ENCODE measurements at places on chromosomes 1 and 21.

GRCh38 chr1:207950750-207951149, 39.8 kb upstream of the CD34 start:
- DNase-seq, result no peak

DNA sequence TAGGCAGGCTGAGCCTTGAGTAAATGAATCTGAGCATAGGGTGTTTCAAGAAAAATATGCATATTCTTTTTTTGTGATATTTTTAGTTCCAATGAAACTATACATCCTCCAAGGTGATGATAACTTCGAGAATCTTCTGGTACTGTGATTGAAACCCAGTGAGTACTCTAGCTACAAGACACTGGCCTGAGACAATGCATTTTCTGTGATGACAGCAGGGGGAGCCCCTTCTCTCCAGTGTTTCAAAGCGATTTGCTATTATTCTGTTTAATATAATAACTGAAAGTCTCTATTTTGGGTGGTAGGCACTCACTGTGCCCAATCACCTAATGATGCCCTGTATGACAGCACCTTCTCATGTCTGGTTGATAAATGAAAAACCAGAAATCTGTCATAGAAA, 12.1 kb downstream of the IRF2BP2 start:
- DNase-seq, result no peak

DNA sequence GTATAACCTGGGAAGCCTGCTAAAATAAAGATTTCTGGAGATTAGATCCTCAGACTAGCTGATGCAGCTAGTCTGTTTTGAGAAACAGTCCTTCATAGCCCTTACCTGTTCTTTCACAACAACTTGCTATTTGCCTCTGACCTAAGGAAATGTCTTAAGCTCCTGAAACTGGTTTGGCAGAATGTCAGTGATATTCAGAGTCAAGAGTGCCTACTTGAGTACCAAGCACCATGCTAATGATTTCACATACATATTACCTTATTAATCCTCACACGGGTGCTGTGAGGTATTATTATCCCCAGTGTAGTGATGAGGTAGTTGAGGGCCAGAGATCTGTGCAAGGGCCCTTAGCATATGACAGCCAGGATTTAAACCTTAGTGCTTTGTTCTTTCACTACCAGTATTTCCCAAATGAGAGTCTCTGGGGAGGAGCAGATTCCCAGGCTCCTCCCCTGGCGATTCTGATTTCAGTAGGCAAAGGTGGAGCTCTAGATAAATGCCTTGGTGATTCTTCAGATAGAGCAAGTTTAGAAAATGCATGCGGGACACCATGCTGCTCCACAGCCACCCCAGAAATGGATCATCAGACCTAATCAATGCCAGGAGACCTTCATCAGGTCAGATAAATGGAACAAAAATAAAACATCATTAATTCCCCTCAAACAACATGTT, 47.4 kb upstream of the WNT2B start:
- DNase-seq, result no peak

DNA sequence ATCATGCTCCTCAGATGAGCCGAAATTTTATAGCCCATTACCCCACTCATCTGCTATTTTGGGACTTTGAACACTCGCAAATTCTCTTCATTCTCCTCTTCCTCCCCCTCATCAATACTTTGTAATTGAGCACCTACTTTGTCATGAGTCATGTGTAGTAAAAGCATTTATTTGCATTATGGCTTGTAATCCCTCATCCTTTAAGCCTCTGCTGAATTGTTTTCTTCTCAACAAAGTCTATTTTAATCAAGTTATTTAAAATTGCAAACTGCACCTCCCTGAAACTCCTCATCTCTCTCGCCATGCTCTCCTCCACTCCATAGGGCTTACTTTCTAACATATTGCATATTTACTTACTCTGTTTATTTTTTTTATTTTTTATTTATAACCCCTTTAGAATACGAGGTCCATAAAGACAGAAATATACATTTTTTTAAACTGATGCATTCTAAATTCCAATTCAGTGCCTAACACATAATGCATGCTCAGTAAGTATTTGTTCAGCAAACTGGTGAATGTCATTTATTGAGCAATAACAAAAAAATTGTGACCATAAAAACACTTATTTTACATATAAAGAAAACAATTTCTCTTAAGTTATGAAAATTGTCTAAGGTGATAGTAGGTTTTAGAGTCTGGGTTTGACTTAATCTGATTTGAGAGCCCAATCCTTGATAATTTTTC, 161.7 kb downstream of the FASLG start:
- DNase-seq, result no peak

DNA sequence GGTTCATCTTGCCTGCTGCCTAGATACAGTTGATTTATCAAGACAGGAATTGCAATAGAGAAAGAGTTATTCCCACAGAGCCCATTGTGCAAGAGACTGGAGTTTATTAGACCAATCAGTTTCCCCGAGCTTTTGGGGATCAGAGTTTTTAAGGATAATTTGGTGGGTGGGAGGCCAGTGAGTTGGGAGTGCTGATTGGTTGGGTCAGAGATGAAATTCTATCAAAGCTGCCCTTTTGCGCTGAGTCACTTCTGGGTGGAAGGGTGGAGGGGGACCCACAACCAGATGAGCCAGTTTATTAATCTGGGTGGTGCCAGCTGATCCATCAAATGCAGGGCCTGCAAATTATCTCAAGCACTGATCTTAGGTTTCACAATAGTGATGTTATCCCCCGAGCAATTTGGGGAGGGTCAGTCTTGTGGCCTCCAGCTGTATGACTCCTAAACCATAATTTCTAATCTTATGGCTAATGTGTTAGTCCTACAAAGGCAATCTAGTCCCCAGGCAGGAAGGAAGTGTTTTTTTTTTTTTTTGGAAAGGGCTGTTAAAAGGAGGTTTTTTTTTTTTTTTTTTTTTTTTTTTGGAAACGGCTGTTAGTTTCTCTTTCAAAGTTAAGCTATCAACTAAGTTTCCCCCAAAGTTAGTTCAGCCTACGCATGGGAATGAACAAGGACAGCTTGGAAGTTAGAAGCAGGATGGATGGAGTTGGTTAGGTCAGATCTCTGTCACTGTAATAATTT, 7.4 kb downstream of the SLC16A4 start:
- no peak for DNase-seq

GRCh38 chr1:67524143-67525052, 94.2 kb upstream of the SERBP1 start:
- no peak for DNase-seq

GRCh38 chr1:240803151-240803550, 191.2 kb upstream of the GREM2 start:
- DNase-seq, result no peak

- peak; percentile 98 for DNase-seq
These were observed 8.2 kb upstream of the DYRK1A start for GRCh38 chr21:37358397-37358796.

GRCh38 chr1:87712261-87713010, 383.8 kb downstream of the LMO4 start:
- DNase-seq, result no peak

DNA sequence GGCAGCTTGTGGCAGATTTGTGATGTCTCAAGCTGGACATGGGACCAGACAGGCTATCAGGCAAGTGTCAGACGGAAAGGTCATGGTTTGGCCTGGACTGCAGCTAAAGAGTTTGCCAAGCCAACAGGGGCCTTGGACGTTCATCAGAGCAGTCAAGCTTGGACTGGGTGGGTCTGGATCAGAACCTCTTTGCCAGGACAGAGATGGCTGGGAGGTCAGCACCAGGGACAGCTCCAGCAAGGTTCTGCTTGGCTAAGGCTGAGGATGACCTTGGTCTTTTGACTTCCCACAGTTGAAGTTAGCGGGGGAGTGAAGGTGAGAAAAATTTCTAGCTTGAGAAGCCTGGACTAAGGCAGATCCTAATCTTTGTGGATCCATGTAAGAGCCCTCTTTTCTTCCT, 68.1 kb downstream of the GRIK3 start:
- DNase-seq, result peak; percentile 14

DNA sequence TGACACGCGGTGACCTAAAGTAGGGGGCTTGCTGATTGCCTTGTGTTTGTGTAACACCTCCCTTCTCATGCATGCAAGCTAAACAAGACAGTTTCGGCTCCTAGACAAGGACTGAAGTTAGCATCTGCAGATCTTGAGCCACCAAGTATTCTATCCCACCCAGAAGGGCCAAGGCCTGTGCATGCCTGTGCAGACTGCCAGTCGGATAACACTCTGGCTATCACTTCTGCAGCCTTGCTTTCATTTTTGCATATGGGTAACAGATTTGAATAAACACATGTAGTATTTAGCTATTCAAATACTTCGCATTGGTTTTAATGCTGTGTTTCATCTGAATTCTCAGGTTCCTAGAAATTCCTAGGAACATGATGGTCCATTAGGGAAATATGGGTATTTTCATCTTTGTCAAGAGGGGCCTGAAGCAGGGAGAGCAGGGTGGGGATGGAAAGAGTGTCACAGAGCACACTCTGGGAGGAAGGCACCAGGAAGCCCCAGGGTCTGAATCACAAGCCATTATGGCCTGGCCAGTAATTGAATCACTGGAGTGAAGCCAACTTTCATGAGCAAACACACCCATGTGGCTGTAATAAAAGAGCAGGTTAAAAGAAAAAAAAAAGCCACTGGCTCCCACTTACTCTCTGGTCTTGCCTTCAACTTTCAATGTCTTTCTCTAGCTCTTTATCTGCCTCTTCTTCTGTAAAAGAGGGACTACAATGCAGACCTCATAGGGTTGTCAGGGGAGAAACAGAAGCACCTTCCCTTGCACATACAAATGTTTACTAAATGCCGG, 28.3 kb downstream of the GADD45A start:
- DNase-seq, result no peak

DNA sequence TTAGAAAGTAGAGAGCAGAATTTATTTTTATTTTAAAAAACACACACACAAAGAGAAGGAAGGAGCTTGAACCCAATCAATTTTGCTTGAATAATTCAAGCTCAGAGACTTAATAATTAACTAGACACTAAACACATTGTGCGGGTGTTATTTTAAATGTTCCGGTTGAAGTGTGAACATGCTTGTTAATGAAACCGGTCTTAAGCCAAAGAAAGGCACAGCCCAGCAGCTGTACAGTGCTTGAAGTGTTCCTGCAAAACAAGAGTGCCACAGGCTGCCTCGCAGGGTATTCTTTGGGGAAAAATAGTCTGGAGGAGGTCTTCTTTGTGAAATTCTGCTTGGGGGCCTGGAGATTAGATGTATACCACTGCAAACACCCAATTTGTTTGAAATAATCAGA, 2.2 kb upstream of the CDC42BPA start:
- no peak for DNase-seq

DNA sequence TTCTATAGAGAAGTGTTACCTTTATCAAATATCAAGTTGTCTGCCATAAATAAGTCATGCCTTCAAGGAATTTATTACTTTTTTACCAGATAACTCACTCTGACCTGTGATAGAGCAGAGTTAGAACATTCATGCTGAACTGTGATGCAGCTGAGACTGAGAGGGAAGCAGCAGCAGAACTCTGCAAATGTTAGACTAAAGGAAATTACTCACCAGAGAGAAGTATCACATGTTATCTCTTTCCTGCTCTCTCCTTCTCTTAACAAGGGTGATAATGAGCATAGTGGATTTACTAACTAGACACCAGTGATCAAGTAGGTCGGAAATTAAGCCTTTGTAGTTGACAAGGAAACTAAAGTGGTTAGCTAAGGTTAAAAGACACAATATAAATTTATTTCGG, 181.6 kb downstream of the RASAL2 start:
- no peak for DNase-seq

DNA sequence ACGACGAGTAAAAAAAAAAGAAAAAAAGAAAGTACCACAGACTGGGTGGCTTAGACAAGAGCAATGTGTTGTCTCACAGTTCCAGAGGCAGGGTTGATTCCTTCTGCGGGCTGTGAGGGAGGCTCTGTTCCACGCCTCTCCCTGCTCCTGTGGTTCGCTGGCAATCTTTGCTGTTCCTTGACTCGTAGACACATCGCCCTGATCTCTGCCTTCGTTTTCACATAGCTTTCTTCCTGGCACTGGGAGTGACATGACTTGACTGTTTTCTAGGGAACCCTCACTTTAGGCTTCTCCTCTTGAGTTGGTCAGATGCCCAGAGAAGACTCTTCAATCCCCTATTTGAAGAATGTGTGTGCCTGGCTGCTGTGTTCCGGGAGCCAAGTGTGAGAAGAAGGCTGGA, 133.6 kb downstream of the TM2D1 start:
- DNase-seq, result no peak

DNA sequence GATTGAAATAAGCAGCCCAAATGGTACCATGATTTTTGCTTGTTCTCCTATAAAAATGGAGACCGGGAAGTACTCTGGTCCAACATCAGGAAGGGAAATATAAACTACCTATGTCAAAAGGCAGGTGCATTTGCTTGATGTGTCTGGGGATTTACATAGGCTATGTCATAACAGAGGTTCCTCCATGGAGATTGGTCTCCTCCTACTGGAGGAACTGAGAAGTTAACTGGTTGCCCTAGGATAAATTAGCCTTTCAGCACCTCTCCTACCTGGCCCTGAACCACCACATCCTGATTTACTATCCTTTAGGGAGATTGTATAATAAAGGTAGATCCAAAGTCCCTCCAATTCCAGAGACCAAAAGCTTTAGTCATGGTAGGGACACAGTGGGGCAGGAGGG, 1109.3 kb upstream of the B3GALT2 start:
- DNase-seq, result no peak

DNA sequence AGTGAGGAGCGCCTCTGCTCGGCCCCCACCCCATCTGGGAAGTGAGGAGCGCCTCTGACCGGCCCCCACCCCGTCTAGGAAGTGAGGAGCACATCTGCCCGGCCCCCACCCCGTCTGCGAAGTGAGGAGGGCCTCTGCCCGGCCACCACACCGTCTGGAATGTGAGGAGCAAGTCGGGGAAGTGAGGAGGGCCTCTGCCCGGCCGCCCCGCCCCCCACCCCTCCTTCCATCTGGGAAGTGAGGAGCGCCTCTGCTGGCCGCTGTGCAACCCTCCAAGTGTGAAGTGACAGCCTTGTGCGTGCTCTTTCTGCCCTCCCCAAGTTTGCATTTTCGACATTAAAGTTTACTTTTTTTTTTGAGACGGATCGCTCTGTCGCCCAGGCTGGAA, 5.1 kb upstream of the ZZZ3 start:
- DNase-seq, result no peak

GRCh38 chr1:942411-942821, 16.6 kb downstream of the NOC2L start:
- no peak for DNase-seq

DNA sequence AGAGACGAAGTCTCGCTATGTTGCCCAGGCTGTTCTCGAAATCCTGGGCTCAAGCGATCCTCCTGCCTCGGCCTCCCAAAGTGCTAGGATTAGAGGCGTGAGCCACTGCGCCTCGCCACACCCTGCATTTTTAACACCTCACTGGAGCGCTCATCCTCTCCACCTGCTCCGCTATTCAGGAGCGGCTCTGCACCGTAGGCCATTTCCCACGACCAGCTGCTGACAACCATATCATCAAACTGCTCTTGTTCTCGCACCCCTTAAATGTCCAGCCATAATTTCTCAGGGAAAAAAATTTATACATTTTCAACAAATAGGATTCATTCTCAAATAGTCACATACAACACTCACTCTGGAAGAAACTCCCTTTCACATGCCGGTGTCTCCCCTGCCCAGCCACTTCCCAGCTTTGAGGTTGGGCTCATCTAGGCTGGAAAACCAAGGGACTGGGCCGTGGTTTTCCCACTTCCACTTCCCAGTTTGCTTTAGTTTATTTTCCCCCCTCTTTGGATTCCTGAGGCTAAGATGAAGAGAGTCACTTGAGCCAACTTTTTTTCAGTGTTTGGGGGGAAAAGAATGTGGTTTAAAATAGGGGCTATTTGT, 639 bp upstream of the IPO9 start:
- DNase-seq, result no peak

GRCh38 chr1:183372586-183373230, 45.5 kb downstream of the NMNAT2 start:
- DNase-seq, result no peak

- no peak for DNase-seq
These were observed at the start of gene SCMH1 for GRCh38 chr1:41241749-41242341. Gene SCMH1, minus strand, starts transcription at chr1:41242306. Its CDS starts 56,173 bp downstream, at chr1:41186133.

Data from CMK (cell line).